Activated CD4-positive, alpha-beta T cell treated with anti-CD3 and anti-CD28 coated beads, Interleukin-2, amount 50 U/mL, for 24 hours (primary cell): ENCODE measurements at places on chromosomes 6 and 20.

DNA sequence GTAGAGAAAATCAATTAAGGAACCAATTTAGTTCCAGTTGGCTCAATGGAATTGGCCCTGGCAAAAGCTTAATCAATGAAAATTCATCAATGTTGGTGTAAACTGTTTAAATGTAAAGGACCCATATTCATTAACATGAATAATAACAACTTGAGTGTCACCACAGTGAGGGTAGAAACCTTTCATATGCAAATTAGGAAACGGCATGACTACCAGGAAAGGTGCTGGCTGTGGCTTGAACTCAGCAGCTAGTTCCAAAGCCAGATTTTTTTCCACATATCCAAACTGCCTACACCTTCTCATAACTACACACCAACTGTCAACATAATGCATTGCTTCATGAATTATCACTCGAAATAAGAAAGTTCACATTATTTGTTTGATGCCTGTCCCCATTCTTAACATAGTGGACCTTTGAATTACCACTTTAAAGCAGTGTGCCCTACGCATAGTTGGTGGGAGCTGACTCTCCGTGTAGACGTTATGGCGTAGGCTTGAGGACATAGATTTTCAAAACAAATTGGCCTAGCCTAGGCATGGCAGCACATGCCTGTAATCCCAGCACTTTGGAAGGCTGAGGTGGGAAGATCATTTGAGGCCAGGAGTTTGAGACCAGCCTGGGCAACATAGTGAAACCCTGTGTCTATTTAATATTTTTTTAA, 19.7 kb downstream of the PBOV1 start:
- DNase-seq, result no peak

DNA sequence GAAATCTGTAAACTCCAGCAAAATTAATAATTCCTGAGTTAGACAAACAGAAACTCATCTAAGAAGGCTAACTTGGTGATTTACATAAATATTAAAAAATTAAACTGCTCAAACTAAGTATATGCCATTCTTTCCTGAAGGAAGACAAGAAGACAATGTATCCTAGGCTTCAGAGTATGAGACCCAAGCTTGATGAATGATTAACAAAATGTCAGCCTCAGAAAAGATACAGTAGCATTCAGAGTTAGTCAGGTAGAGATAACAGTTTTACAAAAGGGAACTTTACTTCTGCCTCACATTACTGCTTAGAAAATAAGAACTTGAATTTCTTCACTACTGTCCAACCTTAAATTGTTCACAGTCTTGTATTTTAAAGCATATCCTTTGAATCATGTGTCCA, 12.0 kb downstream of the CSNK2A1 start:
- no peak for DNase-seq

DNA sequence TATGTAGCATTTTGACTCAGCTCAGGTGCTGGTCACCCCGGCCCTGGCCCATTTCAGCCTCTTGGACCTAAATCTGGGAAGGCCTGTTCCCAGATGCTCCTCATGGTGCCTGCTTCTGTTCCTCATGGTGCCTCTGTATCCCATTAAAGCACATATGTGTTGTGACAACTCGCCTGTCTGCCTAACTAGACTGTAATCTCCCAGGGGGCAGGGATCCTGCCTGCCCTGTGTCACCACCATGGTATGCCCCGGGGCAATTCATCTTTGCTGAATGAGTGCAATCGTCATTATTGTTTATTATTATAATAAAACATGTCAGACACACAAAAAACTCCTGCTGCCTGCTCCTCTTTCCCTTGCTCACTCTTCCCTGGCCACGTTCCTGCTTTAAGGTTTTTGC, 62.0 kb downstream of the ZFP64 start:
- no peak for DNase-seq

- no peak for DNase-seq
Measured at GRCh38 chr6:72922401-72922800, 300.5 kb downstream of the KCNQ5 start.

DNA sequence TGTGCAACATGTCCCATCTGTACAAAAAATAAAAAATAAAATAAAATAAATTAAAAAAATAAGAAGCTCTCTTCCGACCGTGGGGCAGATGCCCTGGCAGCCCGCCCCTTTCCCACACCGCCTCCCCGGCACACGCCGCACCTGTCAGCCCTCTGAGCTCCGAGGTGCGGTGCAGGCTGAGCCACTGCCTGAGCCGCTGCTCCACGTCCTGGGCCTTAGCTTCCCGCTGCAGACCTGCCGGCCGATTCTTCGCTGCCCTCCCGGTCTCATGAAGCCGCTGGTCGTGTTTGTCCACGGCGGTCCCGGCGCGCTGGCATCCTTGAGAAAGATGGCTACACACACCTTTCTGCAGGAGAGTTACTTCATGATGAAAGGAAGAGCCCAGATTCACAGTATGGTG, 10.7 kb upstream of the CLPSL2 start:
- DNase-seq, result no peak

- DNase-seq, result peak; percentile 5
Measured at GRCh38 chr6:134437376-134437775, 119.5 kb upstream of the SGK1 start.

- DNase-seq, result no peak
Measured at GRCh38 chr20:44792796-44793195, 17.6 kb downstream of the RIMS4 start.

DNA sequence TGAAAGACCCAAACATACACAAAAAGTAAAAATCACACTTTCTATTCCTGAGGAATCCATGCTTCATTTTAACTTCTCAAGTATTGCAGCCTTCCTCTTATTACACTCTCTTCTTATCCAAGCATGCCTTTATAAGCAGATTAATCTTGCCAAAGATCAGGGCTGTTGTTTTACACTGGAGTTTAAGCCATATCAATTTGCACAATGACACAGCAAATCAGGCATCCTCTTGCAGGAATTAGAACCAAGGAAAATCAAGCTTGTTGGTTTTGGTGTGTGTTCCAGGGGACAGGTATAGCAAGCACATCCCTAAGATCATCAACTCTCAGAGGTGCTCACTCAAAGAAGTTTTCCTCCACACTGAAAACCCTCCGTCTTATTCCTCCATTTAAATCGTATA, 69.5 kb downstream of the CYP39A1 start:
- DNase-seq, result no peak

DNA sequence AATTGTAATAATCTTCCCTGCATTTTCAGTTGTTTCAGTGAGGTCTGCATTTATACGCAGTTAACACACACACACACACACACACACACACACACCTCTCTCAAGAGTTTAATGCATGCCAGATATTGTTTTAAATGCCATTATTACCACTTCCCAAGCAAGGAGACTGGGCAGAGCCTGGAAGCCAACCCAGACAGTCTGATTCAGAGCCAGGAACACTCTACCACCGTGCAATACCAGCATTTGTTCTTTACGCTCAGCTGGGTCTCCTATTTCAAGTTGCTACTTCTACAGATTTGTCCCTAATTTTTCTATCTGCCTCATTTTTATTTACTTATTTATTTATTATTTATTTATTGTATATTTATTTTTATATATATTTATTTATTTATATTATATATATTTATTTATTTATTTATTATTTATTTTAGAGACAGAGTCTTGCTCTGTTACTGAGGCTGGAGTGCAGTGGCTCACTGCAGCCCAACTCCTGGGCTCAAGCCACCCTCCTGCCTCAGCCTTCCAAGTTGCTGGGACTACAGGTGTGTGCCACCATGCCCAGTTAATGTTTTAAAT, 68.4 kb downstream of the PCSK2 start:
- DNase-seq, result no peak

DNA sequence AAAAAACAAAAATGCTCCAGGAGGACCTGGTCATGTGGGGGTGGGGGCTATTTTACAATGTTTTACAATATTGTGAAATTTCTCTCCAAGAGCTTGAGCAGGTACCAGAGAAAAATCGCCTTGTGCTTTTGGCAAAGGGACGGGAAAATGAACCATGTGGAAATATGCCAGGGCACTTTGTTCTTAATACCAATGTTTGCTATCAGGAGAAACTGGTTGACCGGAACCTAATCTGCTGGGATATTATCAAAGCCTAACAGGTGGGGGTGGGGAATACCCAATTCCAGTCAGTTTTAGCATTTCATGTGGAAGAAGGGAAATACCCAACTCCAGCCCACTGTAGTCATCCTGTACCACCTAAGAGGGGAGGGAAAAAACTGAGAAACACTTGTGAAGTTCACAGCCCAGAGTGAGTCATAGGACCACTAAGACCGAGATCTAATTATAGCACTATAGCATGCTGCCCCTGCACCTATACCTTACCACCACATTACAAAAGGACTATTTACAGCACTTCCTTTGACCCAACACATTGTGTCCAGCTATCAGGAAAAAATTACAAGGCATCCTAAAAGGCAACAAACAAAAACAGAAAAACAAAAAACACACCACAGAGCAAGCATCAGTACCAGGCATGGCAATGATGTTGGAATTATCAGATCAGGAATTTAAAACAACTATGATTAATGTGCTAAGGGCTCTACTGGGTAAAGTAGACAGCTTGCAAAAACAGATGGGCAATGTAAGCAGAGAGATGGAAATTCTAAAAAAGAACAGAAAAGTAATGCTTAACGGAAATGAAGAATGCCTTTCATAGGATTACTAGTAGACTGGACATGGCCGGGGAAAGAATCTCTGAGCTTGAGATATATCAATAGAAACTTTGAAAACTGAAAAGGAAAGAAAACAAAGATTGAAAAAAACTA, 84.1 kb upstream of the POPDC3 start:
- DNase-seq, result no peak

DNA sequence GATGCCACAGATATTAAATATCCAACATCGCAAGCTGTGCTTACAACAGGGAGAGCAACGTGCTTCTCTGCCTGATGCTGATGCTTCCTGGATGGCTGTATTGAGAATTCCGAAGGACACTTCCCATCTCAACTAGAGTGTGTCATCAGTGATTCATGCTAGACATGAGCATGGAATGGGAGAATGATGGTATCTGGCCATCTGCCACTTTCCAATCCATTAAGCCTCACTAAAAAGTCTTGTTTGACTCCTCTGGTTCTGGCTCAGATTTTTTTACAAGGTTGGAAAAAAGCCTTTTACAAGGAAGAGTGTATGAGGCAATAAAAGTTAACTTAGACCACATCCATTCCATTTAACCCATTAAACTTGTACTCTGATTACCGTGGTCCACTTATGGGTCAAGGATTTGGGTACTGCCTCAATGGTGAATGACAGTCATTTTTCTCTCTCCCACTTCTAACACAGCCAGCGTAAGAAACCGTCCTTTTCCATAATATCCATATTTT, 265.3 kb downstream of the UST start:
- no peak for DNase-seq

GRCh38 chr6:104940893-104941728, 15.8 kb upstream of the LIN28B start:
- DNase-seq, result no peak

GRCh38 chr6:117110737-117111136, 154.6 kb upstream of the VGLL2 start:
- no peak for DNase-seq

GRCh38 chr20:22507240-22507961, 77.0 kb downstream of the FOXA2 start:
- no peak for DNase-seq

DNA sequence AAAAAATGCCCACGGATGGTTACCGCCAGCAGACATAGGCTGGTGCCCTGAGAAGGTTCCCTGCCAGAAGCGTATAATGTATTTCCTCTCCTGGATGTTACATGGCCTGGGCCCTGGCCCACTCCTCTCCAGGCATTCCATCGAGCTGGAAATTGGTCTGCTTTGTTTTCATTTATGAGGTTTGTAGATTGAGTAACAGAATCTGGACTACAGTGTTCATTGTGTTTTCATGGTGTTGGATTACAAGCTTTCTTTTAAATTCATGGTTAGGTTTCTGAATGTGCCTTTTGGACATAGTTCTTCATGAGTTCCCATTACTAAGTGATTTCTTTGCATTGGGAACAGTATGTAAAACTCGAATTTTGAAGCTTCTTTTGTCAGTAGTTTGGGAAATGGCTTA, 6.4 kb downstream of the TIAM2 start:
- DNase-seq, result no peak

GRCh38 chr6:151110576-151110905, 129.2 kb upstream of the AKAP12 start:
- DNase-seq, result no peak

- no peak for DNase-seq
Measured at GRCh38 chr6:85135376-85136094, 314.3 kb upstream of the NT5E start.

- DNase-seq, result no peak
Measured at GRCh38 chr6:145822456-145822855, 7.9 kb upstream of the FBXO30 start.

- DNase-seq, result no peak
Measured at GRCh38 chr20:47316776-47317126, 39.7 kb downstream of the ZMYND8 start.

- no peak for DNase-seq
Measured at GRCh38 chr6:113635222-113635986, 221.7 kb upstream of the MARCKS start.

- no peak for DNase-seq
Measured at GRCh38 chr6:152696522-152696921, 1.2 kb upstream of the MYCT1 start.

GRCh38 chr6:96521306-96521643, 331 bp upstream of the UFL1 start:
- DNase-seq, result no peak

DNA sequence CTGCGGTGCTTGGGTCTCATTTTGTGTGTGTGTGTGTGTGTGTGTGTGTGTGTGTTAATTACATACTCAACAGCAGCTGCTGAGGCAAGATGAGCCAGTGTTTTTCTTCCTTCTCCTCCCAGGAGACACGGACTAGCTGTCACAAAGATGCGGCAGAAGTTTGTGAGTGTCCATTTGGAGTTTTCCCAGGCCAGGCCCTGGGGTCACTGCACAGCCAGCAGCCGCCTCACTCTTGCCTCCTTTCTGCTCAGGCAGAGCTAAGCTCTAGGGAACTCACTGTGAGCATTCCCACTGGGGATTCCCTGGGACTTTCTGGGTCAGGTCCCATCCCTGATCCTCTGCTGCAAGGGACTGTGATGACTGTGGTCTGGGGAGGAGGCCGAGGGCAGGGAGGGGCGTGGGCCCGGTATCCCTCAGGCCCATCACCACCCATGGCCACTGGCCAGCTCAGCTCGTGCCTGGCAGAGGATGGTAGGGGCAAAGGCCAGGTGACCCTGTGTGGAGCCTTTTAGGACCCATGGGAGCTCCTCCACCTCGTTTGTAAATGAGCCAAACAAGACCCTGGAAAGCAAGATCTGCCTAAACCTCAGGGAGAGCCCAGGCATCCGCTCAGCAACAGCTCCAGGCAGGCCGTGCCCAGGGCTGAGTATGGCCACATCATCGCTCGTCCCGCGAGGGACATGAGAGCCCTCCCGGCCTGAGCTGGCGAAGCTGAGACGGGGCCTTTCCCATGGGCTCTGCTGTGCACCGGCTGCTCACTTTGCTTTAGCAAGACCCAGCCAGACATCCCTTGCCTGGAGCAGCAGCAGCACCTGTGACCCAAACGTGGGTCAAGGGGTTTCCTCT, 102.0 kb downstream of the PSMB1 start:
- no peak for DNase-seq

DNA sequence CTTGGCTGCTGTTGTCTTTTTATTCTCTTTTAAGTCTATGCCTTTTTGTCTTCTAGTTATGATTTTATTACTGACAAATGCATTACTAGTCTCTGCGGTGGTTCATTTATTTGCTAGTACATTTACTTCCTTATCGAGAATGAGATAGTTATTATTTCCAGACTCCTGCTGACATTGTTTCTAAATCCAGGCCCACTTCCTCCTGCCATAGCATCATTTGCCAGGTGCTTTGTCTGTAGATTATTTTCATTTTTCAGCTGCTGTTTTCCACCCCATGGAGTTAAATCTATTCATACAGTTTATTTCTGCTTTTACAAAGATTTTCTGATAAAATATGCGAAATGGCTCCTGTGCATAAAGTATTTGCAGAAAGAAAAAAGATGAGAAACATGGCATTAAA, 459.7 kb downstream of the MMUT start:
- DNase-seq, result no peak
